ENCODE measurements at places on chromosomes 2 and 18. TPM values are rescaled to one million over a fixed set of nuclear protein-coding genes. Genes with fewer than 3 reads are reported as not detected.

DNA sequence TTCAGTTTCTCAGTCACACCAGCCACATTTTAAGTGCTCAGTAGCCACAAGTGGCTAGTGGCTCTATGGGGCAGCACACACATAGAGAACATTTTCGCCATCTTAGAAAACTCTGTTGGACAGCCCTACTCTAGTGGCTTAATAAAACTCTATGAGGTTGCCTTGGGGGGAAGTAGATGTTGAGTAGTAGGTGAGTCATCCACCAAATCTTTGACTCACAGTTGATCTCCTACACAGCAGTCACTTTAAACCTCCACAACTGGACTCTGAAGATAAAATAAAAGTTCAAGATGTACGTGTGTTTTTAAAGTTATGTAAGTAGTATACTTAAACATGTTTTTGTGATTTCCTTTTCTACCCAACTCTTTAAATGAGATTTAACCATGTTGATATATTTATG is 379.0 kb downstream of the SETBP1 start:
- no peak for DNase-seq

DNA sequence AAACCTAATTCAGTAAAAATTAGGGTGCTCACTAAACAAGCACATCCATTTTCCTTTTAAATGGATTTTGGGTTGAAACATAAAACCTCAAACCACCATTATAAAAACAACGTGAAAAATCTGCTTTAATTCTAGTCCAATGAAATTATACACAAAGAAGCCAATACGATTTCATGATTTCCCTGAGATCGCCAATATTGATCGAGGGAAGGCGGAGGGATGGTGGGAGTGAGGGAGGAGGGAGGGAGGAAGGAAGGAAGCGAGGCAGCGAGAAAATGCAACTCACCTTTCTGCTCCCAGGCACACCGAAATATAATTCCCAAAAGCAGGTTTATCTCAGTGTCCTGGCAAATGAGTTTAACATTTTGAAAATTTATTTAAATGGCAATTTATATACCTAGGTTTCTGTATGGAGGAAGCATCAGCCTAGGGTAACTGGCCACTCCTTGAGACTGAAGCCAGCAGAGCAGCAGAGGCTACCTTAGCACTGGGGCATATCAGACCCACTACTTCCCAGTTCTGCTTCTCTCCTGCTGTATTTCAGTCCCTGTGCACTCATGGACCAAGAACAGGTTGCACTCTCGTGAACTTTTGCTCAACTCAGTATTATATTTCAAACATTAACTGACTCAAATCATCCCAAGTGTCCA is 2.3 kb upstream of the ONECUT2 start:
- DNase-seq = no peak

The RAD51AP2 gene
- total RNA-seq = not detected

The C1QL2 gene
- total RNA-seq = not detected

DNA sequence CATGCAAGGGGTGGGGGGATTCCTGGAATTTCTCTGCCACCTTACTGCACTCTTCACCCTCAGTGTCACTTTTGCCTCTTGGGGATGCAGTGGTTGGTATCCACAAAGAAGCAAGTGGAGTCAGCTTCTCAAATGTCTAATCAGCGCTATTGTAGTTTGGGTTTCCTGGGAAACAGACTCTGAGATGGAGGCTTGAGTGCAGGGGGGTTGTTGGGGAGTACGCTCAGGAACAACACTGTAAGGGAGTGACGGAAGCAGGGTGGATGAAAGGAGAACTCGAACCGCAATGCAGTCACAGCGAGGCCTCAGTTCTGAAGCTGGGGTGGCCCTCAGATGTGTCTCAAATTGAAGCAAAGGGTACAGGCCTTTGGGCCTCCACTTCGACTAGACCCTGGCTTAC is 73.6 kb upstream of the EPC2 start:
- no peak for DNase-seq

The TDRD15 gene
- 0.04 TPM for total RNA-seq

The FOXI3 gene
- total RNA-seq = not detected

- DNase-seq = no peak
Observed at GRCh38 chr2:22691666-22692065, 693.3 kb upstream of the KLHL29 start.

The CCDC74B gene
- total RNA-seq = 0.85 TPM

DNA sequence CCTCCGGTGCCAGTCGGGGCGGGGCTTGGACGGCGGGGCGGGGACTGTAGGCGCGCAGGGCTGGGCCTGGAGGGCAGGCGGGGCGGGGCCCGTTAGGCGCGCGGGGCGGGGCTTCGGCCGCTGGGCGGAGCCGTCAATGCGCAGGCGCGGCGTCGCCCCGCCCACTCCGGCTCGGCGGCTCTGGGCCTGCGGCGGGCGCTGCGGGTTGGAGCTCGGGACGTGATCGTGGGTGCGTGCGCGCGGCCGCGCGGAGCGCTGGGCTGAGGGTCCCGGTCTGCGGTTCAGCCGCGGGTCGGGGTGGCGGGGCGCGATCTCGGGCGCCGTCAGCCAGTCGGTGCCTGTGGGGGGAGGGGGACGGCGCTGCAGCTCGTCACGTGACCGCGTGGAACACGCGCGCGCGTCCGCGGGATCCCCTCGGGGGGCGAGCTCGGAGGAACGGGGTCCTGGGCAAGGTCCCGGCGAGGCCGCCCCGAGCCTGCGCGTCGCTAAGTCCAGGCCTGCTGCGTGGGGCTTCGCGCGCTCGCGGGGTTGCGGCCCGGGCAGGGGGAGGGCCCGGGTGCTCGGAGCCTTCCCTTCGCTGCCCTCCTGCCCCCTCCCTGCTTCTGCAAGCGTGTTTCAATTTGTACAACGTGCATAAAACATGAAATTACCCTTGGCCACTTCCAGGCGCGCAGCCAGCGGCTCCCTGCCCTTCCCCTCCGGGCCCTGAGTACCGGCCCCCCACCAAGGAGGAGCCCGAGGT is at the start of gene D2HGDH:
Gene D2HGDH (plus strand): TSS at position 164 of the 742 bp plus-strand sequence. CDS start 595 bp downstream, outside the sequence.
- DNase-seq = peak; percentile 91

- DNase-seq = no peak
Observed at GRCh38 chr2:150424406-150424805, 63.1 kb downstream of the RND3 start.

The CFAP210 gene
- 0.57 TPM for total RNA-seq

DNA sequence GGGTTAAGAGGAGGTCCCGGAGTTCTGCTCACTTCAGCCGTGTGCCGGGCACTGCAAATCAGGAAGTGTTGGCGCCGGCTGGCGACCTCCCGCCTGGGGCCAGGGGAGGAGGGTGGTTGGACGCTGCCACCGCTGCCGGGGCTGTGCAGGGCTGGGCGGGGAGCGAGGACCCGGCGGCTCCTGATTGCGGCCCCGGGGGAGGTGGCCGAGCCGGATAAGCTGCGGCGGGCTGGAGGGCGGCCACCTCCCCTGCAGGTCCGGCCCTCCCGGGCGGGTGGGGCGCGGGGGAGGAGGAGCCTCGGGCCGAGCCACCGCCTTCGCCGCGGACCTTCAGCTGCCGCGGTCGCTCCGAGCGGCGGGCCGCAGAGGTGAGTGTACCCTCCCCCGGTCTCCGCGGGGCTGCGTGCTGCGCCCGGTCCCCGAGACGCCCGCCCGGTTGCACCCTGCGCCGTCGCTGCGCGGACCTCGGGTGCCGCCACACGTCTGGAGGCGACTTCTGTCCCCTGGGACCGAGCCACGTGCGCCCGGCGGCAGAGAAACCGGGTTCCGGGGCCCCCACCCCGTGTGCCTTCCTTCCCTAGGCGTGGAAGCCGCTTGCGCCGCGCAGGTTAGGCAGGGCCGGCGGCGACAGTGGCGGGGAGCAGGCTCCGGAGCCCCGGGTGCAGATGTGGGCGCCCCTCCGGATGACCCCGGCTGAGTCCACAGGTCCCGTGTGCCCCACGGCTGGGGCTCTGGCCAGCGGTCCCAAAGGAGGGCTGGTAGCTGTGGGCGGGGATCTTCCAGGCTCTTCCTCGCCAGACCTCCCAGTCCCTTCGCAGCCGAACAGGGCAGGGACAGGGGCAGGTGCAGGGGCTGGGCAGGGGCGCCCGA is at the start of gene STEAP3:
Gene STEAP3 (plus strand): TSS at position 314 of the 870 bp plus-strand sequence. CDS start 7,179 bp downstream, outside the sequence.
- no peak for DNase-seq

DNA sequence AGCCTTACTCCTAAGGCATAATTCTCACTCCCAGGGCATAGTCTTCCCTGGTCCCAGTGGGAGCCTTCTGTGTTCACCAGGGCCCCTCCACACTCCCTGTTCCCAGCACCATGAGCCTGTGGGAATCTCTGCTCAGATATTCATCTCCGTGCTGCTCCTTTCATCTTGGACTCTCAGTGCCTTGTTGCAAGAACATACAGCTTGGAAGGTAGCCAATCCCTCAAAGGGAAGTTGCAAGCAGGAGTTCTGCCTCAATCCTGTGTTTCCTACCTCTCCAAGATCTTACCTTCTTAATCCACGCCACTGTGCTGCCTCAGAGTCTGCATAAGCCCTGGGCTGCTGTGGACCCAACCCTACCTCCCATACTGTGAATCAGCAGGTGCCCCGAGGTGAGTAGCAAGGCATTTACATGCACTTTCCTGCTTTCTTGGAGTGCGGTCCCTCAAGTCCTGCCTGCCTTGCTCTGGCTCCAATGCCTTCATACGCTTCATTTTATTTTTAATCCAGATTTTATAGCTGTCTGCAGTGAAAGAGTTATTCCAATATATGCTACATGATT is 413.8 kb upstream of the RAB6C start:
- DNase-seq = no peak

- no peak for DNase-seq
Observed at GRCh38 chr2:81304154-81304830, 999.7 kb upstream of the LRRTM1 start.

The PROKR1 gene
- 0.09 TPM for total RNA-seq

GRCh38 chr2:19937004-19937403 is 35.2 kb upstream of the TTC32 start:
- DNase-seq = no peak

GRCh38 chr2:112980537-112980936 is 2.7 kb downstream of the IL36G start:
- DNase-seq = no peak

- DNase-seq = no peak
Observed at GRCh38 chr2:111617299-111618225, 266.4 kb downstream of the ANAPC1 start.

GRCh38 chr18:11581286-11581685 is 28.1 kb upstream of the SLC35G4 start:
- no peak for DNase-seq

The AUP1 gene
- 219 TPM for total RNA-seq

DNA sequence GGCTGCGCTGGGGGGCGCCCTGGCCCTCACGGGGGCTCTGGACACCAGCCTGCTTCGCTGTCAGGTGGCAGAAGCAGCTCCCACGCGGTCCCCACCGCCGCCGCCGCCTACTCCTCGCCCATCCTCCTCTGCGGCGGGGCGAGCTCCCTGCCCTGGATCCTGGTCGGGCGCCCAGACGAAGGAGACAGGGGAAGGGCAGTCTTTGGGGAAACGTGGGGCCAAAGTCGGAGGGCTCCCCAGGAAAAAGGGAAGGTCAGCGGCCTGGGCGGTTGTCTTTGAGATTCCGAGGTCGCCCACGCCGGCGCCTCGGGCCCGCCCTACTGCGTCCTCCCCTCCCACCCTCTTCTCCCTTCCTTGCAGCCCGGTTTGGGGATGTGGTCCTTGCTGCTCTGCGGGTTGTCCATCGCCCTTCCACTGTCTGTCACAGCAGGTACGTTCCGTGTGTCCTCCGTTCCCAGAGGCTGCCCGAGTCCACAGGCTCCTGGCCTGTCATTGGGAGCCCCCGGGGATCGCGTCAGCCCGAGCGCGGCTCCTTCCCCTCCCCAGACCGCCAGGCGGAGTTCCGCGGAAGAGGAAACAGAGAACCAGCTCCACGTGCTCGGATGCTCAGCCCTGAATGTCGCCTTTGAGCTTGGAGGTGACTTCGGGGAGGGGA is 800 bp downstream of the IL1RL2 start:
- DNase-seq = peak; percentile 10

The SERPINB7 gene
- total RNA-seq = not detected

DNA sequence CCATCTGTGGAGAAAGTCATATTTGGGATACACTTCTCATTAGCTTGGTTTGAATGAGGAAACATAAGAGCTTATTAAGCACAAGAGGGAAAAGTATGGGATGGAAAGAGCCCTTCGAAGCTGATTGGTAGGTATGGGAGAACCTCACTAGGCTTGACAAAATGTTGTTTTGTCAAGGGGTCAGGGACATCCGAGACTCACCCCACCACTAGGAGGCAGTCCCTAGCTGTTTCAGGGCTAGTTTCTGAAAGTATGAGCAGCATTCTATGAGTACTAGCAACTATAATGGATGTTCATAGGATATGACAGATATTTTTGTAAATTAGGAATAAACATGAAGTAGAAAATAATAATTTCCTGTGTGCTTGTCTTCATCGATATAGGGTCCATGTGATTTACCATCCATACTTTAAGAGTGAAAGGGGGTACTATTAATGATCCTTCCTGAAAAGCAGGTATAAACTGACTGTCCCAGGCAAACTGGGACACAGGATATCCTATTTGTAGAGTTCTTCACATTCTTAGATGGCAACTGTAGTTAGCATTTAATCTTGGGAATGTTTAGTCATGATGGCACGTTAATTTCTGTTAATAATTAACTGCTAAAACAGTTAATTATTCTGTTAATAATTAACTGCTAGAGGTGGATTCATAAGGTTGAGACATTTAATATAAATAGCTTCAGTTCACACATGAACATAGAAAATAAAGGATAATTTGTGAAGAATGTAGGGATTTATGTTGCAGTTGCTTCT is 28.4 kb downstream of the OTX1 start:
- no peak for DNase-seq

The MYO3B gene
- total RNA-seq = 0.33 TPM

The EMILIN2 gene
- total RNA-seq = 22.7 TPM

The COLEC12 gene
- total RNA-seq = not detected

The RAB6C gene
- not detected for total RNA-seq

- no peak for DNase-seq
Observed at GRCh38 chr2:36277146-36277808, 78.3 kb upstream of the CRIM1 start.

GRCh38 chr2:215530191-215530968 is 94.5 kb upstream of the FN1 start:
- no peak for DNase-seq

GRCh38 chr2:195595825-195596224 is 61.2 kb upstream of the SLC39A10 start:
- no peak for DNase-seq

The CCDC68 gene
- not detected for total RNA-seq

The SCN1A gene
- total RNA-seq = not detected

GRCh38 chr2:161379740-161380139 is 36.4 kb upstream of the TBR1 start:
- DNase-seq = no peak

The SLC11A1 gene
- 2.1 TPM for total RNA-seq

The CAVIN2 gene
- total RNA-seq = not detected

The LYG2 gene
- total RNA-seq = not detected

The SULT1C4 gene
- not detected for total RNA-seq

The TUBA4B gene
- not detected for total RNA-seq

DNA sequence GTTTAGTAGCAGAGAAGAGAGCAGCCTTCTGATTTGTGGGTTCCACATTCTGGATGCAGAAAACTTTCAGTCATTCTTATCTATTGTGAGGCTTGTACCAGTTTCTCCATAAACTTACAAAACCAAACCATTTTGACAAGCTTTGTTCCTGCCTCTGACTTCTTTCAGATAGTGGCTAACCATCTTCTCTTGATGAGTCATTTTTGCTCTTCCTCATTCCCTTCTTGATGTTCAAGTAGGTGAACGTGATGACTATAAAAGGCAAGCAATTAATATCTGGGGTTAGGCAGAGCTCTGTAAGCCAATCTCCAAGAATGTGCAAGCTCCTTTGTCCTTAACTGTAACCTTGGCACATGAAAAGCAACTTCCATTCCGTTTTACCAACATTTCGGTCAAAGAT is 2083.1 kb upstream of the PIK3C3 start:
- DNase-seq = no peak

The ANKRD30BL gene
- total RNA-seq = not detected

- DNase-seq = no peak
Observed at GRCh38 chr2:46164529-46165301, 132.5 kb upstream of the EPAS1 start.

All from CD8-positive, alpha-beta memory T cell (primary cell).